ENCODE measurements at places on chromosomes 3 and 15. TPM values are rescaled to one million over a fixed set of nuclear protein-coding genes. Genes with fewer than 3 reads are reported as not detected.

- no peak for DNase-seq
Measured at GRCh38 chr15:47404877-47405276, 312.4 kb upstream of the SEMA6D start.

DNA sequence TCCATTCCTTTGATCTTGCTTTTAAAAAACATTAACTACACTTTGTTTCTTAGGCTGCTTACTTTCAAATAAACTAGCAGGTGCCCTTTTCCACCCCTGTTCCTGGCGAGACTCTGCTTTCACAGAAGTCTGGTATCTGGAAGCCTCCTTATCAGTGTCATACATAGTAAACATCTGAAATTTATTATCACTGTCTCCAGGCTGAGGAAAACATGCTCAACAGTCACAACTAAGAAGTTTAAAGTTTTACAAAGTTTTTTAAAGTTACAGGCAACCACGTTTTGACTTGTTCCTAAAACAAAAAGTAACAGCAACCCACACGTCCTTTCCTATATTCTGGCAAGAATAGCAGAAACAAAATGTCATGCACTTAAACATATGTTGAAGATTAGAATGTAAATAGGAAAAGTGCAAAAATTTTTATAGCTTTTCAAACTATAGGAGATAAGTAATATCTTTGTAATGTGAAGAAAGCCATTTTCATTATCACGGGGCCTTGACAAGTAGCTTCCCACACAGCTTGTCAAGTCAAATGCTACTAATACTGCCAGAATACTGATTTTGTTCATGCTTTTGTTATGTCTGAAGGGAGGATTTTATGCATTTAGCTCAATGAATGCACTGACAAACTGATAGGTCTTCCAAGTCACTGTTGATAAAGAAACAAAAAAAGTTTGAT is 275.2 kb upstream of the KCNMB2 start:
- DNase-seq: peak; percentile 16

- DNase-seq: no peak
Measured at GRCh38 chr3:188185717-188186251, 31.8 kb downstream of the LPP start.

- peak; percentile 83 for DNase-seq
Measured at GRCh38 chr3:133547432-133548041, 25.9 kb upstream of the CDV3 start.

DNA sequence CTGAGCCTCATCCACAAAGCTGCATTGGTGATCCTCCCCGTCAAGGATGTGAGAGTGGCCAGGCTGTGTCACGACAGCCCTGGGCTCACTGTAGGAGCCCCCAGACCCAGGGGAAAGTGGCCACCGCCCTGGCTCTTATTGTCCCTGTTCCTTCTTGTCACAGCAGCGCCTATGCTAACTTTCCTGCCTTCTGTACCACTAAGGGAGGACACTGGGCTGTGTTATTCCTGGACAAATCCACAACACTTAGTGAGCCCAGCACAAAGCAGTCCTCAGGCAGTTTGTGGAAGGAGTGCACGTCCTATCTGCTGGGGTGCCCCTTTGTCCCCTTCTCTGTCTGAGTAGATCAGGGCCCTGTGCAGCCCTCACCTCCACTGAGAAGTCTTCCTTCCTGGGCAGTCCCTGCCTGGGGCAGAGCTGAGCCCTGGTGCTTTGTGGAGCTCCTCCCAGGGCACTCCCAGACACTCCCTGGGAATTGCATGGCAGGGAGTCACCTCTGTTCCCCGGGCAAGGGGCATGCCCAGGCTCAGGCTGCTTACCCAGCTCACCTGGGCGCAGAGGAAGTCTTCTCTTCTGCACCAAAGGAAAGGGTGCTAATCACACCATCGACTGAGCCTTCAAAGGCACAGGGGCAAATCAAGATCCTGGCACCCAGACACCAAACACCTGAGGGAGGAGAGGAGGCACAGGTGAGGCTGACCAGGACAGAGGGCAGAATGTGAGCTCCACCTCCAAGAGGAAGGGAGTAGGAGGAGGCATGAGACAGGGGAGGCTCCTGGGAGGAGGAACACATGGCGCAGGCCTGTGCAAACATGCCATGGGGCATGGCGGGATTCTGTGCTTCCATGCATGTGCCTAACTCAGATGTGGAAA is 138.7 kb downstream of the KLF13 start:
- no peak for DNase-seq

DNA sequence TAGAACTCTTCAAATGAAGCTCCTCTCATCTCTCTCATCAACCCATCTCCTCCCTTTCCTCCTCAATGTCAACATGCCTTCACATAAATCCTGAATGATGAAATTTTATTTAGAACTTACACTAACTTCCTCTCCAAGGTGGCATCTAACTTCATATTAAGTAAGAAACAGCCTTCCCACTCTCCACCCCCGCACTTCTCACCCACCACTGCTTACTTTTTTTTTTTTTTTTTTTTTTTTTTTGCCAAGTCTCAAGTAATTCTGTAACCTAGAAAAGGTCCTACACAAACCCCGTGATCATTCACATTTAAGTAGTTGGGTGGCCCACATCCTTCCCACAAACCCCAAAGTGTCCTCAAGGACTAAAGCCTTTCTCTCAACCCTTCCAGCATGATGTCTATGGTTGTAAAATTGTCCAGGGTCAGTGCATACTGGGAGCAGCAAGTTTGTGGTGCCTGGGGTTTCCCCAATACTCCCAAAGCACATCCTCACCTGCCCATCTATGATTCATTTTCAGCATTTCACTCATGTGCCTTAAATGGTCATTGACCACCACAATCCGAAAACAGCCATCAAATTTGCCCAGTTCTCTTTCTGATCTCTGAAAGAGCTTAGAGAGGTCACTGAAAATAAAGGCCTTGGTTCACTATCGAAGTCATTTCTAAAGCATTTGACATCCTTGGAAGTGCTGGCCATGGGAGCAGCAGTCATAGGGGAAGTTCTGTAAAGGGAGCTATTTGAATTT is 47.2 kb downstream of the CD86 start:
- DNase-seq: no peak

DNA sequence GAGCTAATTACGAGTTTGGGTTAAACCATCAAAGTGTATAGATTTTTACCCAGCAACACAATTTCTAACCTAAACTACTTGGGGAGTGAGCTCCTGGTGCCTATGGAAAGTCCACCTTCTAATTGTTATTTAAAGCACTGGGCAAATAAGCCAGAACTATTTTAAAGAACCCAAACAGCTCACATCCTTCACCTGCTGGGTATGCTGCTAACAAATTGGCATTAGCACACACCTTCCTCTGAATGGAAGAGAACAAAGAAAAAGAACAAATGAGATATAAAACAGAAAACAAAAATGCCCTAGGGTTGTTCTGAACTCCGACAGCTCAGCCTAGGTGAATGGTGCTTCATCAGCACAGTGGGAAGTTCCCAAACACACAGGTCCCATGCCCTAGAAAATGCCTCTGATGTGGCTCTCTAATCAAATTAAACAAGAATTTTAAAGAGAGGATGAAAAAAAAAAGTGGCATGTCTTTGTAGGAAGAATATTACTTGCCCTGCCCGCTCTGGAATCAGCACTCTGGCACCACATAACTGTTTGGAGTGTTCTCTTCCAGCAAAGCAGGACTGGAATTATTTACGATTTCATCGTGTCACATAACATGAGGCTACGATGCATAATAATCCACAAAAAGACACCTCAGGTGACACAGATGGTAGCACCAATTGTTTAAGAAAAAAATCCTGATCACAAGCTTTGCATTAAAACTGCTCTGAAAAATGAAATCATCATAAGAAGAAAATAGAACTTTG is 334.4 kb downstream of the GBE1 start:
- DNase-seq: no peak

GRCh38 chr3:24185738-24186384 is 240.8 kb downstream of the NR1D2 start:
- peak; percentile 48 for DNase-seq

DNA sequence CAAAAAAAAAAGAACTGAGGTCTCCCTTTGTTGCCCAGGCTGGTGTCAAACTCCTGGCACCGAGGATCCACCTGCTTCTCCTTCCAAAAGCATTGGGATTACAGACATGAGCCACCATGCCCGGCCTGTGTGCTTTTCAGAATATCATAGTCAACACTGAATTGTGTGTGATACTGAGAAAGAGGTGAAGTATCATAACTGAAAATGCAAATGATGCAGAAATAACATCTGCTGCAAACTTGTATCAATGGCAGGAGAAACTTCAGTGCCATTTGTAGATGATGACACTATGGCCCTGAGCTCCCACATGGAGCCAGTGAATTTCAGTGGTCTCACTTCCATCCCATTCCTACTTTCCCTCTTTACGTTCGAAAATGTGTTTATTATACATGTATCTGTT is 21.9 kb downstream of the IL12A start:
- DNase-seq: no peak

DNA sequence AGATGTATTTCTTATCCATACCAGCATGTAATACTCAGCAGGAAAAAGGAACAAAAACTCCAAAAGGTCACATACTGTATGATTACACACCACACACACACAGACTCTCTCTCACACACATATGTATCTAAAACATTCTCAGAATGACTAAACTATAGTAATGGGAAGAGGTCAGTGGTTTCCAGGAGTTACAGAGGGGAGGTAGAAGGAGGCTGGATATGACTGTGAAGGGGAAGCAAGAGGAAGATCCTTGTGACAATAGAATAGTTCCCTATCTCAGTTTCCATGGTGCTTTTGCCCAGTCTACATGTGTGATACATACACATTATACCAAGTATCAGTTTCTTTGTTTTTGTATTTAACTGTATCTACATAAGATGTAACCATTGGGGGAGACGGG is 190.1 kb downstream of the IL5RA start:
- DNase-seq: no peak

Gene ASB14
- not detected for total RNA-seq

Gene SLC51A
- not detected for total RNA-seq

Gene RTP1
- total RNA-seq: not detected

Gene MCF2L2
- 4.6 TPM for total RNA-seq

Gene XCR1
- total RNA-seq: not detected

Gene SYNM
- total RNA-seq: 6.0 TPM

Gene ARHGEF26
- total RNA-seq: 20.8 TPM

Gene CEP19
- total RNA-seq: 1.6 TPM

Gene ITGB5
- 123 TPM for total RNA-seq

Measured in Caco-2 (cell line).